Naive thymus-derived CD4-positive, alpha-beta T cell (primary cell): ENCODE measurements at places on chromosomes 4 and X. TPM values are rescaled to one million over a fixed set of nuclear protein-coding genes. Genes with fewer than 3 reads are reported as not detected.

Gene SATL1
- not detected for polyA plus RNA-seq

Gene CFAP299
- polyA plus RNA-seq = not detected

Gene ADAD1
- polyA plus RNA-seq = not detected

Gene MAGEA11
- not detected for polyA plus RNA-seq

Gene VCX3A
- polyA plus RNA-seq = not detected

Gene CYBB
- polyA plus RNA-seq = 0.38 TPM

Gene NXF2B
- not detected for polyA plus RNA-seq

Gene GC
- not detected for polyA plus RNA-seq

DNA sequence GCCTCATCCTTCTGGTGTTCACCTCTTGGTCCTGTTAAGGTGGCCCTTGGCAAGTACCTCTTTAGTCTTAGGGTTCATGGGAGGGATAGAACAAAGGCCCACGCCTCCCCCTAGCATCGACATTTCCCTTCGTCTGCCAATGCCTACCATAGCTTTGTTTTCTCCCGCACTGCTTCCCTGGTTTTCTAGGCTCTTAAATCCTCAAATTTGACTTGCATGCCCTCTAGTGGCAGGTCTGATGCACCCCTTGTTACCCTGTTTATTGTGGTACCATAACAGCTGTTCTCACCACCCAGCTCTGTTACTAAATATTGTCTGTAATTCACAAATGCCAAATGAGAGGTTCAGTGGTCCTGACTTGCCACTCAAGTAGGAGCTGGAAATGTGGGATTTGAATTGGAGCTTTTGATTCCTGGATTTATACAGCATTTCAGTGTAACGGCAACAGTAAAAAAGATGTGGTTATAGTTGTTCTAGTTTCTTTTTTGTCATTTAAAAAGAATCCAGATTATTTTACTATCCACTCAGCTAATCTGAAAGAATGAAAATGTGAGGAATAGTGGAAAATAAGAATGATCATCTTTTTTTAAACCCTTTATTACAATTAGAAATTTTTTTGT lies 100.1 kb downstream of the REPS2 start:
- peak; percentile 18 for DNase-seq

GRCh38 chrX:131316260-131316659 lies 27.2 kb upstream of the IGSF1 start:
- DNase-seq = no peak

DNA sequence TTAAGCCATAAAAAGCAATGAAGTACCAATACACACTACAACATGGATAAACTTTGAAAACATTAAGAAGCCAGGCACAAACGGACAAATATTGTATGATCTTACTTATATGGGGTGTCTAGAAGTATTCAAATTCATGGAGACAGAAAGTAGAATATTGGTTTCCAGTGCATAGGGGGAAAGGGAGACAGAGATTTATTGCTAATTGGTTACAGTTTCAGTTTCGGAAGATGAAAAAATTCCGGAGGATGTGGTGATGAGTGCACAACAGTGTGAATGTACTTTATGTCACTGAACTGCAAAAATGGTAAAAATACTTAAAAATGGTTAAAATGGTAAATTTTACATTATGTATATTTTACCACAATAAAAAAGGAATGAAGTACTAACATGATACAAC lies 5.1 kb upstream of the PRDX4 start:
- no peak for DNase-seq

DNA sequence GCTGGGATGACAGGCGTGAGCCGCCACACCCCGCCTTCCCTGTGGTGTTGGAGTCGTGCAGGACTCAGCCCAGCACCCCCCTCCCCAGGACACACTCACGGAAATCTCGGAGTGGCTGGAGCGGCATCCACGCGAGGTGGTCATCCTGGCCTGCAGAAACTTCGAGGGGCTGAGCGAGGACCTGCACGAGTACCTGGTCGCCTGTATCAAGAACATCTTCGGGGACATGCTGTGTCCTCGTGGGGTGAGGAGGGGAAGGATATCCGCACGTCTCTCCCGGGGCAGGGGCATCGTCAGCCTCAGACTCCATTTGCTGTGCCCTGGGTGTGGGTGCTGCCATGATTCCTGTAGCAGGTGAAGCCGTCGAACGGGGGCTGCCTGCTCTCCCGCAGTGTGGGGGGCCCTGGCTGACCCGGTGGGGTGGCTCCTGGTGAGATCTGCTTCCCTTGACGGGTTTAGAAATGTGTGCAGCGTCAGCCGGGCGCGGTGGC lies 10.3 kb downstream of the PLCXD1 start:
- DNase-seq = no peak

DNA sequence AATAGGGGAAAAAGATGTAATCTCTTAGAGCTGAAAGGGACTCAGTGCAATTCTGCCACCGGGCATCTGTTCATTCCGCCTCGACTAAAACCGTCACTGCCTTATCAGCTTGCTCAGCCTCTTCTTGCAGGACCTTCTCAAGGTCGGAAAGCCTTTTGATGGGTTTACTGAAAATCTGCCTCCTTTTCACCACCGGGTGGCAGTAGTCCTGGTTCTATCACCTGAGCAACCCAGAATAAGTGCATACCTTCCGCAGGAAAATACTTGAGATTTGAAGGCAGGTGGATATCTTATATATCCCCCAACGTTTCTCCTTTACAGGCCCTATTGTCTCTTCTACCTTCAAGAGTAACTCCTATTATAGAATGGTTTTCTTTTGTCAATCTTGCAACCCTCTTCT lies 103.4 kb upstream of the PAK3 start:
- DNase-seq = no peak

DNA sequence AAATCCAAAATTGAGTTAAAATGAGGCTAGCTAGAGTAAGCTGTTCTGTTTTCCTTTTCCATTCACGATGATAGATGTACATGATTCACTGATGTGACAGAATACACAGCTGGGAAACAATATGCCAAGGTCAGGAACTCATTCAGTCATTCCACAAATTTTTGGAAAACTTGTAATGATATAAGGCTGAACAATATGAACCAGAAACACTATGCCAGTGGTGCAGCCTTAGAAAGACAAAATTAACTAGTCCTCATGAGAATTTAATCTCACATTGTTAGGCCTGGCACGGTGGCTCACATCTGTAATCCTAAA lies 50.0 kb upstream of the NDST3 start:
- no peak for DNase-seq

DNA sequence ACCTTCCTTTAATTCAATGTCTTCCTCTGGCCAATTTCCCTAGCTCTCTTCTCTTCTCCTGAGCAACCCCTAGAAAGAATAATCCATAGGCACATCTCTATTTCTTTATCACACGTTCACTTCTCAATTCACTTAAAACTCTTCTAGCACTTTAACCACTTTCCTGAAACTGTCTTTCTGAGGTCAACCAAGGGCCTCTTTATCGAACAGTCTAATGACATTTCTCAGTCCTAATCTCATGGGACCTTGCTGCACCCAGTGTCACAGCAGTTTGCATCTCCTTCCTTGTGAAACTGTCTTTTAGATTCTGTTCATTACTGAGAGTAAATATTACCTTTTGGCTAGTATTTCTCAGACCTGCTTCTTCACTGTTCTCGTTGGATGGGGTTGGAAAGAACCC lies 285.3 kb upstream of the RASGEF1B start:
- DNase-seq = no peak

GRCh38 chr4:36189511-36190226 lies 54.6 kb downstream of the ARAP2 start:
- no peak for DNase-seq

- no peak for DNase-seq
Observed at GRCh38 chr4:47669946-47670345, 167.9 kb downstream of the CORIN start.

DNA sequence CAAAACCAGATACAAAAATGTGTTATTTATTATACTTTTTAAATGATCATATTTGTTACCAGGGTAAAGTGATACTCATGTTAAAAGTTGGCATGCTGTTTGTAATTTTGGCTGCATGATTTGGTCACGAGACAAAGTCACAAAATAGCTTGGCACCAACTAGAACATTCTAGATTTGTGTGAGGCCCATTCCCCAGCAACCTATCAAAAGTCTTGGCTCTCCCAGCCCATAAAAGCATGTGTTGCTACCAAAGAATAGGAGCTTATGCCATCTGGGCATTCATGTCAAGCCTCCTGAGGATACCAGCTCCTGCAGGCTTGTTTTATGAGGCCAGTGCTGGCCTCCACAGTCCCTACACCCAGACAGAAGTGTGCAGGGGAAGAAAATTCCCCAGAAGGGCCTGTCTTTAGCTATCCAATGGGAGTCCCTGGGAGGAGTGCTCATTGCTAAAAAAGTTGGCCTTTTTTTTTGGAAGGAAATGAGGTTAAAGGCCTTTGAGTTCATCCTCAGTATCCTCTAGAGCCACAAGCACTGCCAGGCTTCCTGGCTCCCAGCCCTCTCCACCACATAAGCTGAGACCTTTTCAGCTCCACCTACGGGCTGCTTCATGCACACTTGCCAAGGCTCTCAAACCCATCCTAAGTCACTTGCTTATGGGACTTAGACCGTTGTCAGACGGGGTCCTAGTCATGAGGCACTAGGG lies 211.9 kb upstream of the EOLA2 start:
- DNase-seq = no peak

DNA sequence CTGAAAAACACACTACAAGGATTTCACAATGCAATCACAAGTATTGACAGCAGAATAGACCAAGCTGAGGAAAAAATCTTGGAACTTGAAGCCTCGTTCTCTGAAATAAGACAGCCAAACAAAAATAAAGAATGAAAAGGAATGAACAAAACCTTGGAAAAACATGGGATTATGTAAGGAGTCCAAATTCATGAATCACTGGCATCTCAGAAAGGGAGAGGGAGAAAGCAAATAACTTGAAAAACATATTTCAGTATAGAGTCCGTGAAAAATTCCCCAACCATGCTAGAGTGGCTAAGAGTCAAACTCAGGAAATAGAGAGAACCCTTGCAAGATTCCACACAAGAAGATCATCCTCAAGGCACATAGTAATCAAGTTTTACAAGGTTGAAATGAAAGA lies 178.5 kb upstream of the CTSO start:
- DNase-seq = no peak

DNA sequence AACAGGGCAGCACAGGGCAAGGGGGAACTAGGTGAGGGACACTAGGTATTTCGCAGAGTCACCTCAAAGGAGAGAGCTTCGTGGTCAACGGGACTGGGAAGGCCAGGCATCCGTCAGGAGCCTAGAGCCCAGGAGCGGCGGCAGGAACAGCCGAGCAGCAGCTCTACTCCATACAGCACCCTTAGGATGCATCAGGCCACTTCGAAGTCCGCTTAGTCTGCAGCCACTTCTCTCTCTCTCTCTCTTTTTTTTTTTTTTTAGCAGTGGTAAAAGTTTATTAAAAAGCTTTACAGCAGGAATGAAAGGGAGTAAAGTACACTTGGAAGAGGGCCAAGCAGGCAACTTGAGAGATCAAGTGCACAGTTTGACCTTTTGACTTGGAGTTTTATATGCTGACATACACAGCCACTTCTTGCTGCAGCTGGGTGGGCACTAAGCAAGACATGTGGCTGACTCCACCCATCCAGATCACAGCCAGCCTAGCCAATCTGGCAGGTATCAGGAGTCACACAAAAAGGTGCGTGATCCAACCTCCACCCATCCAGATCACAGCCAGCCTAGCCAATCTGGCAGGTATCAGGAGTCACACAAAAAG lies 209.7 kb upstream of the RADX start:
- DNase-seq = no peak

- DNase-seq = no peak
Observed at GRCh38 chrX:135914404-135914803, 20.9 kb downstream of the SAGE1 start.

GRCh38 chr4:160685729-160686128 lies 1478.1 kb downstream of the FSTL5 start:
- no peak for DNase-seq

DNA sequence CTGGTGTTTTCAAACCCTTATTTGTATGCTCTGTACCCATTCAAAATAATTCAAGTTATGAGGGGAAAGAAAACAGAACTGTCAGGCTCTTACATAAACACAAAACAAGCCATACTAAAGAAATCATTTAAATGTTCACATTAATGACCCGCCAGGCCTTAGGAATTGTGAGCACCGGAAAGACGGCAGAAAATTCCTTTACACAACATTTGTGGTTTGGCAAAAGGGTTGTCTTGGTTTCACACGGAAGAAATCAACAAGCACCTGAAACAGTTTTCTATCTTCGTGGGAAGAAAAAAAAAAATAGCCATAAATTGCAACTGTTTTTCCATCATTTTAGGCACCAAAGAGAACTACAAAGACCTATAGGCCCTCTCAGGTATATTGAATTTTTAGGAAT lies 188.5 kb upstream of the FTHL17 start:
- DNase-seq = no peak

DNA sequence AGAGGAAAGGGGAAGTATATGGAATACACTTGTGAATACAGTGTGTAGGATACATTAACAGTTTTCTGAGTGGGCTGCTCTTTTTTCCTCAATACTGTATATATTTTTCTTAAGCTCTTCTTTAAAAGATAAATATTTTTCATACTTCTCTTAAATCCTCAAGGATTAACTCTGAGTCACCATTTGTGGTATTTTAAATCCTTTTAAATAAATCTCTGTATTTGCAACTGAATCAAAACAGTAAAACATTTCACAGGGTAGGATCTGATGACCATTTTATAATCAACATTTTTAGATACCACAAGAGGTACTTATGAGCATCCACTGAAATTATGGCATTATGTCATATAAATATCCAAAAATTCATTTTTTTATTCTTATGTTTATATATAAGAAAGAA lies 87.6 kb downstream of the GAB1 start:
- no peak for DNase-seq

DNA sequence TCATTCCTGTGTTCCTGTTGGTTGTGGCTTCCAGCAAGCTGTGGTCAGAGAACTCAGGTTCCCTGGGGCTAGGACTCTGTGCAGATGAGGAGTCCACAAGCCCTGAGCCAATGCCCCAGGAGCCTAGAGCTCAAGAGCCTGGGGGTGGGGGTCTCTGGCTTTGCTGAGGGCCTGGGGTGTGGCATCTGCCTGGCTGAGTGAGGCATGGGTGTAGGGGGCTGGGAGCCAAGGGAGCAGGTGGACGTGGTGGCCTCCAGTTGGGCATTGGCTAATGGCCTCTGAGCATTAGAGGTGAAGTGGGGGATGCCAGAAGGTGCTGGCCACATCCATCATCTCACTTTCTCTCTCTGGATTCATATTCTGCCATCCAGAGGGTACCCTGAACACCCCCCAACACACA lies 5.3 kb upstream of the MAMLD1 start:
- DNase-seq = no peak

GRCh38 chr4:20287246-20287645 lies 35.5 kb downstream of the SLIT2 start:
- no peak for DNase-seq

- no peak for DNase-seq
Observed at GRCh38 chr4:153465615-153466080, 512 bp upstream of the TMEM131L start.

DNA sequence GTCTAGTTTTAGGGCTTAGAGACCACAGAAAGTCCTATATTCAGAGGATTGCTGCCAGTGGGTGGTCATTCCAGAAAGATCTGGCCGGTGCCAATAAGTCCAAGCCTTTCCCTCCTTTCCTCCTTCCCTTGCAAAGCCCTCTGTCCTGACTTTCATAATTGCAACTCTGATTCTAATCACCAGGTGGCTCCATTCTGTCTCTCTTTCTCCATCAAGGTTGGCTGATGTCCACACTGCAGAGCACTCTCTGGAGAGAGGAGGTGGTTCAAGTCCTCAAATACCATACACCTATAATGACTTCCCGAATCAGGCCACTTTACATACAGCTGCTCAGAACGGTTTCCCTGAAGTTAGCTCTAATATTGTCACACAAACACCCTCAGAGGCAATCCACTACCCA lies 22.4 kb upstream of the ARMCX4 start:
- no peak for DNase-seq

GRCh38 chrX:340121-340520 lies 21.5 kb upstream of the GTPBP6 start:
- DNase-seq = no peak
